ENCODE measurements at places on chromosomes 2 and 18.

DNA sequence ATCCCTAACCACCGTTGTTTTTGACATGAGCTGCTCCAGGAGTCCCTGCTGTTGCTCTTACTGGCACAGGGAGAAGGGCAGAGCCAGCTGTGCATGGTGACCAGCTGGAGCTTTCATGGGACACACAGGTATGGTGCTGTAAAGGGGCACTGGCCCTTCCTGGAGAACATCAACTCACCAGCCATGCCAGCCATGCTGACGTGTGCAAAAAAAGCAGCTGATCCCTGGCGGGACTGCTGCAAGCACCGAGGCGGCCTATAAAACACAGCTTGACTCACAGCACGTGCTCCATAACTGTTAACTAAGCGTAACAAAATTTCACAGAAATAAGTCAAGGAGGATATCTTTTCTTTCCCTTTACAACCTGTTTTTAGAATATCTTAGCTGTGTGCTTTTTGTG lies 165.1 kb downstream of the TMEM163 start:
- no peak for DNase-seq

GRCh38 chr2:190302052-190302451 lies 17.6 kb downstream of the HIBCH start:
- DNase-seq, result no peak

GRCh38 chr2:29113027-29113686 lies 2.1 kb upstream of the CLIP4 start:
- no peak for DNase-seq

GRCh38 chr18:59267503-59268126 lies 5.6 kb downstream of the RAX start:
- DNase-seq, result peak; percentile 20

DNA sequence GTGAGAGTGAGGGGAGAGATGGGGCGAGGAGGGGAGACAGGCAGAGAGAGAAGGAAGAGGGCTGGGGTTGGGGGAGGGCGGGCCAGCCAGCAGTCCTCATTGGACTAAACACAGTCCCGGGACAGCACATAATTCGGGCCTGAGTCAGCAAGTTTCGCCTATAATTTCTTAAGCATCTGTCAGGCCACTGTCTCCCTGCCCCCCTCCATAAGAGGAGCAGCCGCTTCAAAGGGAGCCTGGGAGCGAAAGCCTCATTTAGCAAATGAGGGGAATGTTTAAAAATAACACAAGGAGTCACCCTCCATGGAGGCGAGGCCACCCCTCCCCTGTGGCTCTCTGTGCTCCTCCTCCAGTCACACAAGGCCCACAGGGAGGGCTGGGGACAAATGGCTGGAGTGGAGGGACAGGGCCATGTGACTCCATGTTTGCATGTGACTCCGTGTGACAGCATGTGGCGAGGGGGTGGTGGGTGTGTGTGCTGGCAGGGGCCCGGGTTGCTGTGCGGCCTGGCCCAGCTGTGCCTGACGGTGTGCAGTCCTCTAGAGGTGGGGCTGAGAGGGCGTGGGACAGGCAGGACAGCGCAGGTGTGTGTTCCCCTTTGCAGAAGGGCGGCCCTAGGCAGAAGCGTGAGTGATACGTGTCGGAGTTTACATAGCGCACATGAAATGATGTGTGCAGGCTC lies 162.4 kb downstream of the CELF4 start:
- no peak for DNase-seq

DNA sequence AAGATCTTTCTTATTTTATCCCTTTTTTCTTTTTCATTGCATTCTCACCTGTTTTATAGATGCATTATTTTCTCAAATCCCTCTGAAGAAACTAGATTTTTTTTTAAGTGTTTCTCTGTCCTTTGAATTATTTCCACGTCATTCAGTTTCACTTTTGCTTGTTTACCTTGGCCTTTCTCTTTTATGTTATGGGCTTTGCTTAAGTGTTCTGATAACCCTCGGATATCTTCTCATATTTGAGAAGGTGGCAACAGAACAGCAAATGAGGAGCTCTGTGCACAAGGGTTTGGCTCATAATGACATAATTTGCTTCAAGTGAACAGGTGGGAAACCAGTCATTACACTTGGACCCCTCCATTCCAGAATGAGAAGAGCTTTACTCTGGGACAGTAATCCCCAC lies 111.9 kb downstream of the C1D start:
- DNase-seq, result no peak

DNA sequence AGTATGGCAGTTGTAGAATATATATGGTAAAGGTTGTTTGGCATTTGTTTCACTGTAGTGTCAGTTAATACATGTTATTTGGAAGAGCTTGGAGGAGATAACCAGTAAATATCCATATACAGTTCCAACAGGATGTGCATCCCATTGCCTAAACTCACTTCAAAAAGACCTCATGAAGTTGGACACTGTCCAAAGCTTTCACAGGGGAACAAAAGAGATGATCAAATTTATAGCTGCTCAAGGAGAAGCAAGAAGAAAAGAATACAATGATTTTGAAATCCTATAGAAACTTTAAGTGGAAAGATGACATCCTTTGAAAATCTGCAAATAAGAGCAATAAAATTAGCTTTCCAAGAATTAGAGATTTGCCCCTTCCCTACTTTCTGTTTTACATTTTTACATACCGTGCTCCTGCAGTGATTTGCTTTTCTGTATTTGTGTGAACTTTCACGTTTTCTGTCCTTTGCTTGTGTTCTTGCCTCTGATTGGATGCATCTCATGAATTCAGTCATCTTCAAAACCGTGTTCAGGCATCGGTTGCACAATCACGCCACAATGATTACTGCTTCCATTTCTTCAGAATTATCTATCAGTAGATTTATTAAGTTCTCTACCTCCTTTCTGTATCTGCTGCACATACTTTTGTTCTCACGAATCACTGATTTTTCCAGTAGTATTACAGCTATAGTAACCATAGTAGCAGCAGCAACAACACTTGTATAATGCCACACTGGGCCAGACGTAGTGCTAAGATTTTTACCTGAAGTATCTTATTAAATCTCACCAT lies 83.8 kb downstream of the PARD3B start:
- DNase-seq, result no peak

DNA sequence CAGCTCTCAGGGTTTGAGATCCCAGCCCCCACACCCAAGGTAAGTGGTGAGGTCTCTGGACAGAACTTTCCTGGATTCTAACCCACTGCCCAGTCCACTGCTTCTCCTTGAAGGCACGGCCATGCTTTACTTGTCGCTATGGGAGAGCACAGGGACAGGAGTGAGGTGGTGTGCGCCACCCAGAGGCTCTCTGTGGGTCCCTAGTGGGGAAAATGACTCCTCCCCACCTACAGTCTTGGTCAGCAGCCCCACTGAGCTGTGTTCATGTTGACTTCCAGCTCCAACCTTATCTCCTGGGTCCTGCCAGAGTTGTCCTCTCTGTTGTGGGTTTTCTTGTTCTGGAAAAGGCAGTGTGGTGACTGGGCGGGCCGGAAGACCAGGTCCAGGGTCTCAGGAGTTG lies 11.1 kb downstream of the TET3 start:
- no peak for DNase-seq

- DNase-seq, result no peak
Observed at GRCh38 chr2:98948956-98949739, 13.1 kb upstream of the CRACDL start.

- DNase-seq, result no peak
Observed at GRCh38 chr2:166106431-166107015, 21.3 kb downstream of the SCN1A start.

DNA sequence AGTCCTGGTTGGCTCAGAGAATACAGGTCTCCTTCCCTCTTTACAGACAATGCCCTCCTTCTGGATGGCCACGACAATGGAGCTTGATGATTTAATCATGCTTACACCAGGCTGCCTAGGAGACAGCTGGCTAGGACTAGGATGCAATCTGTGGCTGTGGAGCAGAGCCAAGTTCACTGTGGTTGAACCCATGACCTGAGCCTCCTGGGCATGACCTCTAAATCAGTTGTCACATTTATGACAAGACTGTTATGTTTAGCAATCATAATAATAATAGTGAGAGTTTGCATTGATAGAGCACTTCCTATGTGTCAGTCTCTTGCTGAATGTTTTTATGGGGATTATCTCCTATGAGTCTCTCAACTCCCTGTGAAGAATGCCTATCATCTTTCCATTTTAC lies 244.1 kb downstream of the ICOS start:
- no peak for DNase-seq

GRCh38 chr2:201058914-201059313 lies 12.6 kb downstream of the HYCC2 start:
- DNase-seq, result no peak

- no peak for DNase-seq
Observed at GRCh38 chr18:7682321-7682720, 115.2 kb downstream of the PTPRM start.

GRCh38 chr18:36365836-36366775 lies 68.6 kb downstream of the FHOD3 start:
- DNase-seq, result no peak

- DNase-seq, result no peak
Observed at GRCh38 chr18:63562284-63562683, 20.1 kb downstream of the SERPINB12 start.

GRCh38 chr2:10473121-10473756 lies 25.1 kb upstream of the ODC1 start:
- no peak for DNase-seq

DNA sequence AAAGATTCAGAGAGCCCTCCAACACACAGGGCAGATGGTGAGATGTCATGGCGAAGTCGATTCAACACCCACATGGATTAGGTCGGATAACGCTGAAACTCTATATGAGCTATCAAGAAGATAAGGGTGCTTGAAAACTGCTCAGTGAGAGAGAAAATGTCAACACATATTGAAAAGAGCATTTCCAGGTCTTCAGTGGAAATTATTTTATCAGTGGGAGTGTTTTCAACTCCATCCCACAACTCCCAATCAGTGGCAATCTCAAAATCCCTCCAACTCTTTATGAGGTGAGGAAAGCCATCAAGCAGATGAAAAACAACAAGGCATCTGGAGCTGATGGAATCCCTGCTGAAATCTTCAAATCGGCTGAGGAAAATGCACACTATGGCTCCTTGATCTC lies 104.5 kb upstream of the KLHL14 start:
- DNase-seq, result no peak

DNA sequence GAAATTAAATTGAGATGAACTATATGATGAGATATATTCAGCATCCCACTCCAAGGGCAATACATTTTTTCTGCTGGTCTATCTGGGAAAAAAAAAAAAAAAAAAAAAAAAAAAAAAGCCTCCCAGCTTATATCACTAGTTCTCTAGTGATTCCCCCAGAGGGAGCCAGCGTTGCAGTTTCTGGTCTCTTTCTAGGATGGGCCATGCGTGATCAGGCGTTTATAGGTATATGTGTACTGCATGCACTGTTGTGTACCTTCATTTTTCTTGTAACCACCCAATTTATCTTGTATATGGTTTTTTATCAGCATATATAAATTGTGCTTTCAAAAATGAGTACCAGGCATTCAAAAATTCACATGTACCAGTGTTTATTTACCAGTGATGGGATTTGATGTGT lies 35.1 kb downstream of the DCDC2C start:
- DNase-seq, result no peak

GRCh38 chr18:75214766-75215510 lies 4.3 kb downstream of the TSHZ1 start:
- no peak for DNase-seq

Measured in activated CD4-positive, alpha-beta T cell treated with anti-CD3 and anti-CD28 coated beads, Interleukin-2, amount 50 U/mL, for 48 hours (primary cell).